ENCODE measurements at places on chromosomes 13 and 19.
A peak's percentile ranks its signal among the peaks of the same experiment; 100 is the strongest.

DNA sequence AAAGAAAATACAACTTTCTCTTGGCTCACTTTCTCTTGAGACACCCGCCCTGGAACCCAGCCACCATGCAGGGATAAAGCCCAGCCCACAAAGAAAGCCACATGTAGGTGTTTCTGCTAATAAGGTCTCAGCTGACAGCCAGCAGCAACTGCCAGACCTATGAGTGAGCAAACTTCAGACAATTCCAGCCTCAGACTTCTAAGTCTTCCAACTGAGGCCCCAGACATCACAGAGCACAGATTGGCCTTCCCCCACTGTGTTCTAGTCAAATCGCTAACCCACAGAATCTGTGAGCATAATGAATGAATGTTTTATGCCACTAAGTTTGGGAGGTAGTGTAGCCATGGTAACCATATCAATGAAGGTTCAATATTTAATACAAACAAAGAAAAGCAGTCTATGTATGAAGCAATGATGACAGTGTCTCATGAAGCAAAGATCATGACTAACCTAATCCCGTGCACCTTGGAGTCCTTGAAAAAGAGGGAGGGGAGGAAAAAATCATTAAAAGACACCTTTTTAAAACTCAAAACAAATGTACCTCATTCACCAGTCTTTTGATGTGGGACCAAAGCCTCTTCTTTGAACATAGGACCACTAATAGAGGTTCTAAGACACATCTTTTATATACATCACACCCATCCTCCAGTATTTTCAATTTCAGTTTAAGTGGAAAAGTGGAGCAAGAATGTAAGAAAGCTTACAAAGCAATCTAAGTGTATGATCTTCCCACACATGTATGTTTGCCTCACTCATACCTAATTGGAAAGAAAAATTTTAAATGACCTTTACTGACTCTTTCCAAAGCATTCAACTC, 6.2 kb downstream of the MRPS31 start:
- no peak for DNase-seq

DNA sequence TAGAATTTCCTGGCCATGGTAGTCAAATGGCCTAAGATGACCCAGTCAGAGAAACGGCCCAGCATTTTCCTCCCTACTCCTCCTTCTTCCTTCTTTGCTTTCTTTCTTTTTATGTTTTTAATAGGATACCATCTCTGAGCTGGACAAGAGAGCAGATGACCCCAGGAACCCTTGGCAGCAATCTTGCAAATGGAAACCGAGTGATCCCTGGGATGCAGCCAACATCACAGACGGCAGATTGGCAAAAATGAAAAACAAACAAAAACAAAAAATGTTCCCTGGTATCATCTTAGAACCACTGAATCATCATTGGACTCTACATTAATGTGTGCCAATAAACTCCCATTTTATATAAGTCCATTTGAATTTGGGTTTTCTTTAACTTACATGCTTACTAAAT, 424.4 kb downstream of the FGF14 start:
- no peak for DNase-seq

DNA sequence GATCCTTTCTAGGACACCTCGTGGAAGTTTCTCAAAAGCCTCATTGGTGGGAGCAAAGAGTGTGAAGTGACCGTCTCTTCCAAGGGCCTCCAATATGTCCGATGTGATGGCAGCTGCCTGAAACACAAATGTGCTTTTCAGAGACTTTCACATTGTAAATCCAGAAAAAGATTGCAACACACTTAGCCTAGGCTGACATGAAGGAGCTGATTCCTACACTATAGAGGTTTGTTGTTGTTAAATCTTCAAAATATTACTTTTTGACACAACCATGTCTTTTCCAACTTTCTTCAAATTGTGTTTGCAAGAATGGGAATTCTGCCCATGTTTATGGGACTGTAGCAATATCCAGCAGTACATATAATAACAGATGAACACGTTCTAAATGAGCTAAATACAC, 12.4 kb downstream of the POSTN start:
- no peak for DNase-seq

- no peak for DNase-seq
Measured at GRCh38 chr13:27267596-27267995, 3.0 kb upstream of the RASL11A start.

DNA sequence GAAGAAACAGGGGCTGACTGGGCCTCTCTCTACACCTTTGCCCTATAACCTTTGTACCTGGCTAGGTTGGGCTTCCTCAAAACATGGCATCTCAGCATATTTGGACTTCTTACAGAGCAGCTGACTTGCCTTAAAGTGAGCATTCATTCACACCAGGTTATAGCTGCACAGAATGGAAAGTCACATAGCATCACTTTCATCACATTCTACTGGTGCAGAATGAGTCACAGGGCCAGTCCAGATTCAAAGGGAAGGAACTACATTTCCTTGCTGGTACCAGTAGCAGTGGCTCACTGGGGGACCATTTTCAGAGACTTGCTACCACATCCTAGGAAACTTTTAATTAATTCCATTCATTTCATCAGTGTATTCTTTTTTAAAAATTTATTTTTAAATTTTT, 20.3 kb upstream of the TPTE2 start:
- DNase-seq, result no peak

DNA sequence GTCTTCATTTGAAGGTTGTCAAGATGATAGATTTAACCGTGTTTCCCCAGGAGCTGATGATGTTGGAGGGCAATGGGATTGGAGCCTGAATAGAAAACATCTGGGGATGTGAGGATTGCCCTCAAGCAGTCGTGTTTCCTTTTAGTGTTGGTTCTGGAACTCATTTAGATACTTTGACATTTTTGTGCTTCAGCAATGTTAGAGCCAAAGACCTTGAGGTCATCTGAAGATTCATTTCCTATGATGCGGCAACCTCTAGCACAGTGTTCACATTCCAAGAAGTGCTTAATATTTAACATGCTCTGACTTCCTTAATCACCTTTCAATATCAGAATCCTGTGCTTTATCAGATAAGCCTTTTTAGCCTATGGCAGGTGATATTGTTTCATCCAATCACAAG, 82.7 kb downstream of the SLC10A2 start:
- DNase-seq, result no peak

- DNase-seq, result no peak
Measured at GRCh38 chr19:5052515-5052914, 83.6 kb downstream of the KDM4B start.

GRCh38 chr13:113045251-113046127, 60.1 kb upstream of the F7 start:
- DNase-seq, result no peak

- DNase-seq, result no peak
Measured at GRCh38 chr19:13181747-13182388, 31.7 kb downstream of the IER2 start.

GRCh38 chr19:38543807-38544568, 73.8 kb downstream of the MAP4K1 start:
- no peak for DNase-seq

DNA sequence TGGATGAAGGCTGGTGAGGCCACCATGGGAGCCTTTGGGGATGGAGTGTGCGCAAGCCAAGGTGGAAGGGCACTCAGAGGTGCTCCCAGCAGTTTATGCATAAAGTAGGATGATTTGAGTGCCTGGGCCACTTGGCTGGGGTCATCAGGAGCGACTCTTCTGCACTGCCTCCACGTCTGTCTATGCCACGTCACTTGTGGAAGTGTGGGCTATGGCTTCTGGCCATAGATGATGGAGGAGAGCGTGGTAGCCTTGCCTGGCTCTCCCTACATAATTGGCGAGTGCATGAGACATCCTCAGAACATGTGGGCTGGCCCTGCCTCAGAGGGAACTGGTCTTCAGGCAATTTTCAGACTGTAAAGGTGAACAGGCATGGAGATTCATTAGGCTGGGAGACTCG, 182.9 kb downstream of the TEX29 start:
- no peak for DNase-seq

GRCh38 chr13:26259634-26260033, 5.7 kb downstream of the CDK8 start:
- no peak for DNase-seq

GRCh38 chr13:44451651-44452050, 78.0 kb downstream of the SERP2 start:
- DNase-seq, result no peak

- DNase-seq, result no peak
Measured at GRCh38 chr19:19595171-19595701, 23.3 kb downstream of the PBX4 start.

- no peak for DNase-seq
Measured at GRCh38 chr13:20305587-20305986, 73.5 kb upstream of the GJB6 start.

DNA sequence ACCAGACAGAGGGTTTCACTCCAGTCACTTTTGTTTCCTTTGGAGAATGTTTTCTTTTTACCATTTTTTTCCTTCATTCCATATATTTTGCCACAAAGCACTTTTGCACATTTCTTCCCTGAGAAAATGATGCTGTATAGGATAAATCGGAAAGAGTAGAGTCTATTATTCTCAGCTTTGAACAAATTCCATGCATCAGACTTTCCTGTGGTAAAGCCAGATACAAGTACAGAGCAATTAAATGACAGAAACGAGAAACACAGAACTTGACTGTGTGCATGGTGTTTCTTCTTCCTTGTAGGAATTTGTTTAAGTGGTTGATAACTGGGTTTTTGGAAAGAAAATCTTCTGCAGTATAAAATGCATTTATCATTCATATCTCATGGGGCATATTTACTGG, 107.4 kb upstream of the CSNK1A1L start:
- DNase-seq, result no peak

- no peak for DNase-seq
Measured at GRCh38 chr13:39656325-39656677, 839 bp downstream of the COG6 start.

GRCh38 chr19:22532388-22533300, 101.5 kb upstream of the ZNF492 start:
- no peak for DNase-seq

DNA sequence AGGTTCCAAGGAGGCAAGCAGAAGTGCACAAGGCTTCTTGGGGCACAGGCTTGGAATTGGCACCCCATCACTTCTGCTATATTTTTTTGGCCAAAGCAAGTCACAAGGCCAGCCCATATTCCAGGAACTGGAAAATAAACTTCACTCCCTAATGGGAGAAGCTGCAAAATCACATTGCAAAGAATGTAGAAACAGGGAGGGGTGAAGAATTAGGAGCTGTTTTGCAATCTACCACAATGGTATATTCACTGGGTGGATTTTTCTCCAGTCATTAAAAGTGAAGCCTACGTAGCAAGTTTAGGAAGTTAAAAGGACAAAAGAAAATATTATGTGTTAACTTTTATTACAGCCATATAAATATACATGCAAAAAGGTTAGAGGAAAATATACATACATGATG, 464.8 kb downstream of the COG6 start:
- DNase-seq, result no peak

GRCh38 chr13:51475727-51476501, 23.1 kb upstream of the INTS6 start:
- no peak for DNase-seq

DNA sequence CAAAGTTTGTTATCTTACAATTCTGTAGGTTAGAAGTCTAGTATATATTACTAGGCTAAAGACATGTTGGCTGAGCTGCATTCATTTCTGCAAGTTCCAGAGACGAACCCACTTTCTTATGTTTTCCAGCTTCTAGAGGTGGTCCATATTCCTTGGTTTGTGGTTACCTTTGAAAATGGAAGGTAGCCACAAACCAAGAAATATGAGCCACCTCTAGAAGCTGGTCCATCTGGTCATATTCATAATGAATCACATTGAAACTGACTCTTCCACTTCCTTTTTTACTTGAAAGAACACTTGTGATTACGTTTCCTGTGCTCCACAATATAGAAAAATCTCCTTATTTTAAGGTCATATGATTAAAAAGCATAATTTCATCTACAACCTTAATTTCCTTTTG, 943.0 kb upstream of the PCDH9 start:
- no peak for DNase-seq

GRCh38 chr13:47897411-47898050, 103.5 kb downstream of the SUCLA2 start:
- DNase-seq, result no peak

GRCh38 chr19:19032420-19033175, 719 bp downstream of the SUGP2 start:
- DNase-seq, result peak; percentile 53

DNA sequence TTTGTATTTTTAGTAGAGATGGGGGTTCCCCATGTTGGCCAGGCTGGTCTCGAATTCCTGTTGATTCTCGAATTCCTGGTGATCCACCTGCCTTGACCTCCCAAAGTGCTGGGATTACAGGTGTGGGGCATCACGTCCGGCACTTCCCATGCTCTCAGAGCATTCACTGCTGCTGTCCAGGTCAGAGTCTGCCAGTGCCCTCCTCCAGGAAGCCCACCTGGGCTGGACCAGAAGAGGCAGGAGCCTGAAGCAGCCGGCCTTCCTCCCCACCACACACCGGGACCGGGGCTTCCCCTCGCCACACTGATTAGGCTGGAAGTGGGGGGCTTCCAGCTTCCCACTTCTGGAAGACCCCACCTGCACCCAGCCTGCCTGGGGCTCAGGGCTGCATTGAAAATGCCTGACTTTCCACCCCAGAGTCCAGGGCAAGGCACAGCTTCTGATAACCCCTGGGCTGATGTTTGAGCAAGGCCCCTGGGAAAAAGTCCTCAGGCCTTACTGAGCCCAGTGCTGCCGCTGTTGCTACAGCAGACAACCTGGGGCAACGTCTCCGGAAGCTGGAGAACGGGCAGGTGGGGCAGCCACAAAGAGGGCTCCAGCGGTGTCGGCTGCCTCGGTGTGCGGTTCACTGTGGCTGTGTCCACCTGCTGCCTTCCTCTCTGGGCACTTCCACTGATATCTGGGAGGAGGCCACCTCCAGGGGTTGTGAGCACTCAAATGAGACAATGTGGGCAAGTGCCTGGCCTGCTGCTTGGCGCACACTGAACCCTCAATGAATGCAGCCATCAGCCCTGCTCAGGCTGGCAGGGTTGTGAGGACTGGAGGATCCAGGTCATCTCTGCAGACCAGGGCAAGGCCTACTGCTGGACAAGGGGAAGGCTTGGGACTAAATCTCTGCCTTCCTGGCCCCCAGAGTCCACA, 22.6 kb downstream of the CEBPA start:
- DNase-seq, result no peak

DNA sequence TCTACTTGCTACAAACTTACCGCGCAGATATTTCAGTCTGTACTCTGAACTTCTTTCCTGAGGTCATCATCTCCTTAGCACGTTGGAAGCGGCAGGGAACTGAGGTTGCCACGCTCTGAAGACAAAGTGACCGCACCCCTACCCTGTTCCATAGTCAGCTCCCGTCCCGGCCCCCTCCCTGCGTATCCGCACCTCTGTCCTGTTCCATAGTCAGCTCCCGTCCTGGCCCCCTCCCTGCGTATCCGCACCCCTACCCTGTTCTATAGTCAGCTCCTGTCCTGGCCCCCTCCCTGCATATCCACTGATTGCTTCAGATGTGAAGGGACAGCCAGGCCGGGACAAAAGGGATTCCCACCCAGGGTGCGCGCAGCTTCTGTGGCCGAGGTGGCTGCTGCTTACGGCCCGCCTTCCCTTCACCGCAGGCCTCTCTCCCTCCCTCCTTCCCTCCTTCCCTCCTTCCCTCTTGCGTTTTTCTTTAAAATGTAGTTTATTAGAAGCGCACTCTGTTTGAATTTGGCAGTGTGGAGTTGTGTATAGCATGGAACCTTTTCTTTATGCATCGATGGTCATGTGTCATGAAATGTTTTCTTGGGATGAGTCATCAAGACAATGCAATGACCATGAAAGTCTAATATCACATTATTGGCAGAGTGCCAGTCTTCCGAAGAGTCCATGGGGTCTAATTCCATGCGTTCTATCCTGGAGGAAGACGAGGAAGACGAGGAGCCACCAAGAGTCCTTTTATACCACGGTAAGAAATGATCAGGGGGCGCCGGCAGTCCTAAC, 21.9 kb upstream of the NDUFS7 start:
- no peak for DNase-seq

All from stimulated activated CD8-positive, alpha-beta memory T cell treated with anti-CD3 and anti-CD28 coated beads, Interleukin-12 subunit alpha, Interleukin-12 subunit beta, amount 100 ng/mL, for 1 hour (primary cell).